ENCODE measurements at places on chromosomes 6 and 20.

DNA sequence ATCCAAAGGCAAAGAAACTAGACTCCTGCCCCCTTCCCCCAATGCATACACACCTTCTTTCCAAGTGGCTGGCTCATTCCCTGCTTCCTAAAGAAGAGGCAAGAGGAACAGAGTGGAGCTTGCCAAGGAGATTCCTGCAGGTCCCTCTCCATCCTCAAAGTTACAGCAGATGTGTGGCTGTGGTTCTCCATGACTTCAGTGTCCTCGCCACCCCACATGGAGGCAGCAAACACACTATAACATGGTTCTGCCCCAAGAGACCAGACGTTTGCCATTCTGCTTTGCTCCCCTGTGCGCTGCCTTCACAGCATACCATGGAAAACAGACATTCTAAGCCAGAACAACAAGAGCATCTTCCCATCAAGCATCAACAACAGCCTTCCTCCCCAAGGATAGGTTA, 84.4 kb downstream of the BACH2 start:
- no peak for DNase-seq

- DNase-seq, result no peak
Measured at GRCh38 chr6:107665382-107665781, 158.7 kb downstream of the SCML4 start.

DNA sequence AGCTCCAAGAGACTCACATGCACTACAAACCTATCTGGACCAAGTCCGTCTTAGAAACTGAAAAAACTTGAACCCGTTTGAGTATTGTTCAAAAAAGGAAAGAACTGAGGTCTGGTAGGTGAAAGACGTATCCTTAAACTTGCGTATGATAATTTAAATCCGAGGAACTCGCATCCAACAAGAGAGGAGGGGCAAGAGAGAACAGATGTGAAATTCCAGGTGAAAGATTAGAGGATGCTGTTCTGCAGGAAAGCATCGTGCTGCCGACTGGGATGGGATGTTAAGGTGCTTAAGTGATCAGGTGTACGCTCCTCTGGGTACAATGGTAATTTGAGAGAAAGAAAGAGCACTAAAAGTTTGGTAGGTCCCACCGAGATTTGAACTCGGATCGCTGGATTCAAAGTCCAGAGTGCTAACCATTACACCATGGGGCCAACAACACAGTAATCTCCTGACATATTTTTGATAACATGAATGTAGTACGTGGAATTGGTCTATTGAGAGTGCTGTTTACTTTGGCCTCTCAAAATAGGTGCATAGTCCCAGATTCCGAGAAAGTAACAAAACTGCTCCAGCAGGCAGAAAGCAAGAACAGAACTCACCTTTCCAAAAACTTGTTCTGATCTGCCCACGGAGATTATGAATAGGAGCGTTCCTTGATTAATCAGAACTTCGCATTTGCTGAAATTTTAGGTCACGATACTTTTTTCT, 53.5 kb upstream of the BTN3A2 start:
- peak; percentile 28 for DNase-seq

DNA sequence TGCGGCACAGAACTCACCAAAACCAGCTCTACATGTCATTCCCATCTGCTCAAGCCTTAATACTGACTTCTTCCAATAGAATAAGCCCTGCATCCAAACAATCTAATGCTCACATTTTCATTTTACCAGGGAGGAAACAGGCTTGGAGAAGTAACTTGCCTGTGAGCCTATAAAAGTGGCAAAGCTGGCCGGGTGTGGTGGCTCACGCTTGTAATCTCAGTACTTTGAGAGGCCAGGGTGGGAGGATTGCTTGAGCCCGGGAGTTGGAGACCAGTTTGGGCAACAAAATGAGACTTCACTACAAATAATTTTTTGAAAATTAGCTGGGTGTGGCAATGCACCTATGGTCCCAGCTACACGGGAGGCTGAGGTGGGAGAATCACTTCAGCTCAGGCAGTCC, 133.7 kb downstream of the LY86 start:
- no peak for DNase-seq

DNA sequence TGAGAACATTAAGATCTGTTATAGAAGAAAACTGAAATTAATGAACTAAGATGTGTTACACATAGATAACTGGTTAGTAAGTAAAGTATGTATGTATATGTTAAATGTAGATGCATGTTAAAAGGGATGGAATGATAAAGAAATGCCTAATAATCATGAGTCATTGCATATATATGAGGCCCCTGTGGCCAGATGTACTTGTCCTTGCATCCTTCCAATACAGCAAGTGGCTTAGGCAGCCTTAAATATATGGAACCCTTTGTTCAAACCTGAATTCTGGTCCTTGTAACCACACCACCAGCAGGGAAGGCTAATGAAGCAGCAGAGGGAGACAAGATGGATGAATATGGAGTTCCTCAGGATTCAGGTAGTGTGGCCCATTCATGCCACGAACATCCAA, 9.8 kb upstream of the AKAP7 start:
- DNase-seq, result no peak

DNA sequence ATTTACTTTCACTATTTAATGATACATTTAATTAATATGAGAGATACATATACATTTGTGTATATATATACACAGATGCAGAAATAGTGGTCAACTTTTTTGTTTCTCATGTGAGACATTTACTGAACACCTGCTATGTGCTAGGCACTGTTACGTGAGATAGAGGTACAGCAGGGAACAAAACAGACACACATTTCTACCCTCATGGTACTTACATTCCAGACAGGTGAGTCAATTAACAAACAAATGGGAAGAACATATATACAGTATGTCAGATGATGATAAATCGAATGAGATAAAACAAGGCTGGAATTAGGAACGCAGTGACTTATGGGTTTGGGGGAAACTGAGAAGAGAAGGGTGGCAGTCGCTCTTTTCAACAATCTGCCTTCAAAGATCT, 5.1 kb downstream of the TFB1M start:
- no peak for DNase-seq

DNA sequence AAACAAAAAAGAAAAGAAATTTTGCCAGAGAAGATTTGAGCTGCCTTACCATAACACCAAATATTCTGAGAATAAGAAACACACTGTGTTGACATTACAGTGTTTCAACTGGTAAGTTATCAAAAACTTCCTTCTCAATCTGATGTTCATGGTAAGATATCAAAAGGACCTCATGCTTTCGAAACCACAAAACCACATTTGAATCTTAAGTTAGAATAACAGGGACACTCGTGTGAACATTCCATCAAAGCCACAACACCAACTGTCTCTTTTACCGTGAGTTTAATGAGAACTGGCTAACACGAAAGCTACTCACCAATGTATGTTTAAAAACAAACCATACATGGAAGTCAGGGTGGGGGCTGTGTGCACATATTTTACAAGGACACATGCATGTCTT, 73.0 kb upstream of the OPRM1 start:
- no peak for DNase-seq

DNA sequence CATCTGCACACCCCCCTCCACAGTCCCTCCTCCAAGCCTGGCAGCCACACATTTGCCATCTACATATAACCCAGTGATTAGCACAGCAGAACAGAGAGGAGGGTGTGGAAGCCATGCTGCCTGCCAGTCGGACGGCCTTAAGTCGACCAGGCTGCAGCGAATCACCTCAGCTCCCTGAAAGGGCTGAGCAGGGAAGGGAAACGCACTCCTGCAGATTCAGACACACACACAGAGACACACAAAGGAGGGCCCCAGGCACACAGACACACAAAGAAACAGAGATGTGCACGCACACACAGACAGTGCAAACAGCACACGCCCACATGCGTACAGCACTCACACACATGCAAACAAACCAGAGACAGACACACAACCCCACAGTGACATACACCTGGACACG, 11.2 kb upstream of the SIRPA start:
- DNase-seq, result no peak

GRCh38 chr20:41155261-41155660, 17.9 kb downstream of the PLCG1 start:
- DNase-seq, result no peak

- no peak for DNase-seq
Measured at GRCh38 chr6:133892813-133893691, 4.1 kb downstream of the TCF21 start.

- no peak for DNase-seq
Measured at GRCh38 chr6:143708889-143709288, 31.1 kb downstream of the PHACTR2 start.

DNA sequence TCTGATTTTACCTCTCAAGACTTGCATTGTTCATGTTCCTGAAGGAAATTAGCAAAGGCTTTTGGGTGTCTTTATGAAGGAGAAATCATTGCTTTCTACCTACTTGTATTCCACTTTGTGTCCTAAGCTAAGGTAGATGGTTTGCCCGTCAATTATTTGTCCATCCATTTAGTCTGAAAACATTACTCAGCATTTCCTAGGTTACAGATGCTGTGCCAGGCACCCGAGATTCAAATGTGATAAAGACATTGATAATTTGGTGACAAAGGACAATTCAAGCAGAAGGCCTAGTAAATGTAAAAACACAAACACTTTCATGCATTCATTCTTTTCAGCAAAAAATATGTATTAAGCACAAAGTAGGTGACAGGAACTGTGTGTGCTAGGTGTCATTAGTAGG, 251.1 kb downstream of the FARS2 start:
- no peak for DNase-seq

GRCh38 chr6:44512868-44513741, 125.6 kb downstream of the CDC5L start:
- no peak for DNase-seq

- DNase-seq, result no peak
Measured at GRCh38 chr6:153594871-153595270, 444.2 kb upstream of the OPRM1 start.

- DNase-seq, result no peak
Measured at GRCh38 chr6:79385893-79386292, 151.3 kb downstream of the LCA5 start.

DNA sequence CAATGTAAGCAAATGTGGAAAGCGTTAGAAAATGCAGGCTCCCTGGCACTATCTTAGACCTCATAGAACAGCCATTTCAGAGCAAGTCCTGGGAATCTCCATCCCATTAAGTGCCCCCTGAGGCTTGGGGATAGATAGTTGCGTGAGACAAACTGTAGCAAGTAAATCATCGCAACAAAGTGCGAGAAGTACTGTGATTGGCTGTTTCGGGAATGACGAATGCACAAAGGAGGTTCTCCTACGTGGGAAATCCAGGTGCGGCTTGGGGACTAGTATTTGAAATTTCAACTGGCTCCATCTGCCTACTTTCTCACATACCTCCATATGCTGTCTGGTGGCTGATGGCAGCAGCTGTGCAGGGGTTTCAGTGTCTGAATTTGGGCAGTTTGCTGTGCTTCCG, 84.5 kb downstream of the PLEKHG1 start:
- DNase-seq, result no peak

DNA sequence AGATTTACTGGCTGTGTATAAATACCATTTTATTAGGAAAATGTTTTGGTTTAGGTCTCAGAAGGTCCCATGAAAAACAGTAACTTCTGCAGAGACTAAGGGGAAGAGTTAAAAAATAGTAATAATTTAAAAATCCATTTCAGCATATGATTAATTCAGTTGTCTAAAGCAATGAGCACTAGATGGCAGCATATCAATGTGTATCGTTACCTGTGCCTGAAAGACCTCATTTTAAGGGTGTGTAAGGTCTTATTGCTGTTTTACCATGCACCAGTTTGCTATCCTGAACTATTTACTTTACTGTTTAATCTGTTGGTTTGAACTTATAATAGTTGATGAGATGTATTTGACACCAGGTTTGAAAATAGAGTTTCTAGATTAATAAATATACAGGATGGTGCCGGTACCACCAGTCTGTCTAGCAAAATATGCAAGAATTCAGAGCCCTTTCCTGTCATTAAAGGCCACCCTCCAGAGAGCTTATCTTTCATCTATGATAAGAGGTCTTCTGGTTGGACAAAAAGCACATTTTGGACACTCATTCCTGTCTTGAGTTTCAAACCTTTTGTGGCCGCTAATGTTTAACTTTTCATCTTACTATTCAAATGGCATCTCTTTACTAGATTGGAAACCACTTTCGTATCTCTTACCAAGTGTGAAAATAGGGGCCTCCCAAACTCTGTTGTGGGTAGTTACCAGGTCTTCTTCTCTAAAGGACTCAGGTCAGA, 8.9 kb upstream of the AHI1 start:
- peak; percentile 87 for DNase-seq

DNA sequence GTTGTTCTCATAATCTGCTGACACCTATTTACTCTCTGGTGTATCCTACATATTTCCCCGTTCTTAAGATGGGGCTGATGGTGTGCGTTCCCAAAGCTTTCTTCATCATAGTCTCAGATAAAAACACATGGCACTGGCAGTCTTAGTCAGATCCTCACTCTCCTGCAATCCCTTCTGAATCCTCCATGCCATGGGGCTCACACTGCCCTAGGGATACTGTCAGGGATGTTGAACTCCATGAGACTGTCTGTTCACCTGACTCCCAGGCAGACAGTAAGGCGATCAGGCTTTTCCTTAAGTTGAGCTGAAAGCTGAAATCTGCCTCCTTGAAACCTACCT, 76.0 kb downstream of the SLX4IP start:
- no peak for DNase-seq

DNA sequence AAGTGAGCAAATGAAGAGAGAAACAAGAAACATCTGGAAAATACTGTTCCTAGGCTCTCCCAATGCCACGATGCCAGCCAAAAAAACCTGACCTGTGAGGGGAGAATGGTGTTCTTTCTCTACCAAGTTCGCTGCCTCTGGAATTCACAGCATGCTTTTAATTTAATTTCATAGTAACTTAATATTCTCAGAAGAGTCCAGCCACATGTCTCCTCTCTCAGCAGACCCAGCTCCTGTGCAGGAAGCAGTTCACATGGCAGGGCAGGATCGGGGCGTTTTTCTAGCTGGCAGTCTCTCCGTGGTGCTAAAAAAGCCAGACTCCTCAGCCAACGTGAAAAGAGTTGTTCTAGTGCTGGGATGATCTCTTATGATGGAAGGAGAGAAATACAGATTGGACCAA, 57.5 kb downstream of the BFSP1 start:
- DNase-seq, result no peak

GRCh38 chr6:40352527-40353170, 234.5 kb downstream of the LRFN2 start:
- no peak for DNase-seq

GRCh38 chr6:73797861-73798260, 101.9 kb downstream of the CD109 start:
- no peak for DNase-seq

DNA sequence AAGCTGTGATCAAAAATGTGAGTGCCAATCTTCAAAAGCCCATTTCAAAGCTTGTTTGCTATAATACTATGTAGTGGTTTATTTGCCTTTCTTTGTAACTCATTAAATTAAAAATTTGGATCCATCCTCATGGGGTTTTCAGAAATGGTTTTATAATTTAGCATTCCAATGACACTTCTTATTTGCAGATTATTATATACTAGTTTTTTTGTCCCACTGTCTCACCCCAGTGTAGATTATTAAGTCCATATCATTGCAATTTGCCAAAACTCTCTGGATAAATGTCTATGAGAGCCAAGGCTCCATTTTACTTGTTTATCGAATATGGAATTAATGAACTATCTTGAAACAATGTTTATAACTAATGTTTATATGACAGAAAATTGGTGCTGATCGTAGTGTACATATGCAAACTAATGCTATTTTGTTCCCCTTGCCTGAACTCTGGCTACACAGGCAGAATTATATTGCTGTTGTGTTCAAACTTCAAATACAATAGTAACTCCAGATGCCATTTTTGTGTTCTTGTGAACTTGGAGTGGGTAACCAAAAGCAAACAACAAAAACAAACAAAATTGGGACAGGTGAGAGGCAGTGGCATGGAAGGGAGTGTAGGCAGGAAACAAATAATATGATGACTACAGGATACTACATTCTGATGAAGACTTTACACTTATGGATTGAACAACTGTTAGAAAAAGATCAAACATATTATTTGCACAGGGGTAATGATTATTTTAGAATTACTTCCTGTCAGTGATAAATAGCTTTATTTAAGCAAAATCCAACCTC, 307.1 kb upstream of the FLRT3 start:
- DNase-seq, result no peak
